GM23248 (cell line): ENCODE measurements at places on chromosomes 5 and 9.

DNA sequence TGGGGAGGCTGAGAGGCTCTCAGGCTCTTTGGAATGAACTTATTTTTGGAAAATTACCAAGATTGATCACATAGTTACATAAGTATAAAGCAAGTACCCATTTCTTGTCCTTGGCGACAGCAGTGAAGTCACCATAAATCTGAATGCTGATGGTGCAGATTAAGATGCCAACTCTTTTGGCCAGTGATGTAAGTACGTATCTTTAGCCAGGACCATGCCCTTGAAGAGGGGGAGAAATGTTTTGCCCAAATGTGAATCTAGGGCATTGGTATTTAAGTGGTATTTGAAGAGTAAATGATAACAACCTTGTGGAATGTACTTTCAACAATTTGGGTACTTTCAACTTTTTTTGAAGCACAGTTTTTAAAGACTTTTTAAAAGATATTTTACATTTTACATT, 68.2 kb upstream of the RAD23B start:
- peak; percentile 46 for DNase-seq

- DNase-seq, result no peak
These were observed 23.0 kb downstream of the VAV2 start for GRCh38 chr9:133968966-133969617.

DNA sequence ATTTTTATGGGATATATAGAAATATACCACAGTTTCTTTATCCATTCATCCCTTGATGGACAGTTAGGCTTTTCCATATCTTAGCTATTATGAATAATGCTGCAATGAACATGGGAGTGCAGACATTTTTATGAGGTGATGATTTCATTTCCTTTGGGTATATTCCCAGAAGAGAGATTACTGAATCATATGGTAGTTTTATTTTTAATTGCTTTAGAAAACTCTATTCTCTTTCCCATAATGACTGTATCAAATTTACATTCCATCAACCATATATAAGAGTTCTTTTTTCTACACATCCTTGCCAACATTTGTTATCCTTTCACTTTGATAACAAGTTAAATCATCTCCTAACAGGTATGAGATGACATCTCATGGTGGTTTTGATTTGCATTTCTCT, 821.6 kb downstream of the TLE1 start:
- DNase-seq, result no peak

GRCh38 chr9:109640580-109641371, 139.2 kb upstream of the PALM2AKAP2 start:
- peak; percentile 68 for DNase-seq

- DNase-seq, result no peak
These were observed 533.0 kb downstream of the TLE1 start for GRCh38 chr9:81156381-81156780.

DNA sequence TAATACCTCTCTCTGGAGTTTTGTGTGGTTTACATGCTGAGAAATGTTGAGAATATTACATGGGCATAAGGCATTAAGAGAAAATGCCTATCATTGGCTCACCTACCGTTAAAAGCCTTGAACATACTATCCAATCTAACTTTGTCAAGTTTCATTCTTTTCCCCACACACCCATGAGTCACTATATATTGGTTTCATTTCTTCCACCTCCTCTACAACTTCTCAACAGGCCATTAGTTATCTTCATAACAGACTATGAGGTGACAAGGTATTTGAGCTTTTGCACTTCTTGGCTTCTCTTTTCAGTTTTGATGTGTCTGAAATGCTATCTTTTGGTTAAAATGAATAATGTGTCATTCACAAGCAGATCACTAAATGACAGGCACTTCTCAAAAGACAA, 288.0 kb downstream of the KCNN2 start:
- no peak for DNase-seq

- no peak for DNase-seq
These were observed 316.4 kb upstream of the TUSC1 start for GRCh38 chr9:25994605-25995004.

GRCh38 chr5:133853646-133854365, 114.6 kb downstream of the C5orf15 start:
- no peak for DNase-seq

GRCh38 chr5:21701317-21701716, 1151.8 kb downstream of the CDH12 start:
- DNase-seq, result no peak

- peak; percentile 33 for DNase-seq
These were observed 2.0 kb upstream of the CDC14B start for GRCh38 chr9:96621618-96622017.

- DNase-seq, result no peak
These were observed 44.2 kb upstream of the CD180 start for GRCh38 chr5:67240846-67241245.

GRCh38 chr5:157379983-157380382, 80.0 kb upstream of the NIPAL4 start:
- no peak for DNase-seq

DNA sequence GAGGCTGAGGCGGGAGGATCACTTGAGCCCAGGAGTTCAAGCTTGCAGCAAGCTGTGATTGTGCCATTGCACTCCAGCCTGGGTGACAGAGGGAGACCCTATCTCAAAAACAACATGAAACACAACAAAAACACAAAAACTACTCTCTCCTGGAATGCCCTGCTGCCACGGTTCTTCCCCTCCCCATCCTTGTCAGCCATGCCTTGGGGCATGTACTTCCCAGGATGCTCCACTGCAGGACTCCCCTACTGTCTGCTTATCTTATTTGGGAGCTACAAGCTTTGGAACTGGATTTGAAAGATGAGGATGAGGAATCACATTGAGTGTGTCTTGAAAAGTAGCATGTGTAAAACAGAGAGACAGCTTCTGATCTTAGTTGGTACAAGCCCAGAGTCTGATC, 40.1 kb upstream of the KIAA1958 start:
- no peak for DNase-seq

GRCh38 chr9:126394802-126395201, 68.2 kb downstream of the MVB12B start:
- no peak for DNase-seq

- no peak for DNase-seq
These were observed 24.2 kb upstream of the NREP start for GRCh38 chr5:111781200-111781599.

DNA sequence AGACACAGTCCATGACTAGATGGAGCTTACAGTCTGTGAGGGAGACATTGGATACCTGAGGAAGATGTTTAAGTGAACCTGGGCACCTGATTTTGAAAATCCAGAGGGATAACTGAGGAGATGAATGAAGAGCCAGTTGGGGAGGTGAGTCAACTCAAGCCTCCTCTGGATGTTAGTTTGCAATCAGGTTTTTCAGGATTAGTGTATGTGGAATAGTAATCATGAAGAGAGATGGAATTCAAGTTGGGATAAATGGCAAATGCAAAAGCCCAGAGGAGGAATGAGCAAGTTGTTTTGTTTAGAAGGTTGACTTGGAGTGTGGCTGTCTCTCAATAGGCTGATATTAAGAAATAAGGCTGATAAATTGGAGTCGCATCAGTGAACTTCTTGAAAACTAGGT, 28.9 kb downstream of the PRDM6 start:
- DNase-seq, result no peak

DNA sequence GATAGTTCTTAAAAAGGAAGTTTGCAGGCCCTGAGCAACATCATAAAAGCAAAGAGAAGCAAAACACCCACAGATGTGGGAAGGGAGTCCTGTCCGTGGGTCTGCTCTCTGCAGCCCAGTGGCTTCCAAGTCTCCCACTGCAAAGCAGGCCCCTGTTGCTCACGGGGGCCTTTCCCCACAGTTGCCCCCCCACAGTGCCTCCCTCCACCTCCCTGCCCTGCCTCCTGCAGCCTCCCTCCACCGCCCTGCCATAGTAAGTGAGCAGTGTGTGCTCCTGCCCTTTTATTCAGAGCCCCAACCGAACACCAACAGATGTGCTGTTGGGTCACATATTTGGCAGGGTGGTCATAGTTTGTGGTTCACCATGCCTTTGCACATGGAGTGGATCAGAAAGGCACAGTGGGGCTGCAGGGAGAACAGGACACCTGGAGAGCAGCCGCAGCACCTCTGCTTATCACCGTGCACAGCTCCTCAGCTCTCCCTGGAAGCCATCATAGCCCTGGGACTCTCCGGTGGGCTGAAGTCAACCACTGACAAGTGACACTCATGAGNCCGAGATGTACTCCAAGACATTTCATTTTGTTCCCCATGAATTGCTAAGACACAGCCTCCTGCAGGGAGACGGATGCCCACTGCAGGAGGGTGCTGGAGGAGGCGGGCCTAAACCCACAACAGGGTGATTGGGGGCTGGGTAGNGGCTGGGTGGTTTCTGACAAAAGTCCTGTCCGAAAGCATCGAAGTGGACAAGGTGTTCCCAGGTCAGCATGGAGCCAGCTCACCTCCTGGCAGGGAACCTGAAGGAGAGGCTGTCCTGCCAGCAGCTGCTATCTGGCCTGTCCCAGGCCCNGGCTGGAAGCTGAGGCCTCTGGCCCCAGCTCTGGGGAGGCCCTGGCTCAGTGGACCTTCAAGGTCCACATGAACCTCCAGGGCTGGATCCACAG, 278.9 kb downstream of the GADD45G start:
- DNase-seq, result no peak

DNA sequence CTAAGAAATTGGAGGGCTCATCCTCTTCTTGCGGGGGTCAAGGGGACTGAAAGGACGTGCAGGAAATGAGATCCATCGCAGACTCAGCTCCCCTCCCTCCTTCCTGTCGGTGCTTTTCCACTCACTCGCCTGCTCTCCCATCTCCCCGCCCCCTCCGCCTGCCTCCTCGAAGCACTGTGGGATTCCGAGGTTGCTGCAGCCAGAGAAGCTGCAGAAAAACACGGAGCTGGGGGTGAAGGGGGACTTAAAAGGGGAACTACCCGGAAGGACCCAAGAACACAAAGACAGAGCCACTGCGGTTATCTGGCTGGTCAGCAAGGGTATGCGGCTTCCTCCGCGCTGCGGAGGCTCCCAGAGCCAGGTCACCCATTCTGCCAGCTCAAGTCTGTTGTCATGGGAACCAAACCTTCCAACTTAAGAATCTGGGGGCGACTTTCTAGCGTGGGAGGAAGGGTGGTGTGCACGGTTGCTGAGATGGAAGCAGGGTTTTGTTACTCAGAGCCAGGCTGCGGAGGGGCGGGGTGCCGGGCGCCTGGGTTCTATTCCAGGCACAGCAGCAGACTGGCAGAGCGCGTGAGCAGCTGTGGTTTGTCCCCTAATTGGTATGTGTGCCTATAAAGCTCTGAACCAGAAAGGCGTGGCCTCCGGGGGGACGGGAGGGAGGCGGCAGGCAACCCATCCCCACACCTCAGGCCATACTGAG, 24.9 kb downstream of the PCDHGC5 start:
- peak; percentile 97 for DNase-seq

DNA sequence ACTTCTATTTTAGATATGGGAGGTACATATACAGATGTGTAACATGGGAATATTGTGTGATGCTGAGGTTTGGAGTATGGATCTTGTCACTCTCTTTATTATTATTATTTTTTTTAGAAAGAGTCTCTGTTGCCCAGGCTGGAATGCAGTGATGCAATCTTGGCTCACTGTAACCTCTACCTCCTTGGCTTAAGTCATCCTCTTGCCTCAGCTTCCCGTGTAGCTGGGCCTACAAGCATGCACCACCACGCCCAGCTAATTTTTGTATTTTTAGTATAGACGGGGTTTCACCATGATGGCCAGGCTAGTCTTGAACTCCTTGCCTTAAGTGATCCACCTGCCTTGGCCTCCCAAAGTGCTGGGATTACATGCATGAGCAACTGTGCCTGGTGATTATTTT, 138.4 kb upstream of the SLC28A3 start:
- peak; percentile 24 for DNase-seq

- DNase-seq, result no peak
These were observed 77.2 kb downstream of the CTSL start for GRCh38 chr9:87803166-87803565.

DNA sequence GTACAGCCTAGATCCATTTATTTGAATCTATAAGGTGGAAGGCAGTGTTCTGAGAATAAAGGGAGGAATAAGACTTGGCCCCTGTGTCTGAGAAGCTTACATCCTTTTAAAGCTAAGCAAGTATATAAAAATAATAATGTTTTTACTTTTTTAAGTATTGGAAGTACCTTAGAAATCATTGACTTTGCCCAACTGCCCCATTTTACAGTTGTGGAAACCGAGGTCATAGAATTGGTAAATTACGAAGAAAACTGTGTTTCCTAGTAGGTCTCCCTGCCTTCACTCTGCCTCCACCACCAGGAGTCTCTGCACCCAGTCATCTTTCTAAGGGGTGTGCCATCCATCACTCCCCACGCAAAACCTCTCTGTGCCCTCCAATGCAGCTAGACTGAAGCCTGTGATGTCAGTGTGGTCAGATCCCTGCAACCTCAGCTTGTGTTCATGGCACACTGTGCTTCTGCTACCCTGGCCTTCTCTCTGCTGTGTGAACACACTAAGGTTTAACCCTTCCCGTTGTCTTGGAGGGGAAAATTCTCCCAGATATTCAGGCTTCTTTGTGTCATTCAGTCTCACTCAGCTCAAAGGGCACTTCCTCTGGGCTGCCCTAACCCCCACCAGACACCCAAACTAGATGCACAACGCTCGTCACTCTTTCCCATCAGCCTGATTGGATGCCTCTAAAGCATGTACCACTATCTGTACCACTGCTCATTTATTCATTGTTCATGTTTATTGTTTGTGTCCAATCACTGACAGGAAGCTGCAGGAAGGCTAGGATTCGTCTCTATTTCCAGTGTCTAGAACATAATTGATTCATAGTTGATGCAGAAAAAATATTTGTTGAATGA, 18.2 kb downstream of the ADRB2 start:
- no peak for DNase-seq

DNA sequence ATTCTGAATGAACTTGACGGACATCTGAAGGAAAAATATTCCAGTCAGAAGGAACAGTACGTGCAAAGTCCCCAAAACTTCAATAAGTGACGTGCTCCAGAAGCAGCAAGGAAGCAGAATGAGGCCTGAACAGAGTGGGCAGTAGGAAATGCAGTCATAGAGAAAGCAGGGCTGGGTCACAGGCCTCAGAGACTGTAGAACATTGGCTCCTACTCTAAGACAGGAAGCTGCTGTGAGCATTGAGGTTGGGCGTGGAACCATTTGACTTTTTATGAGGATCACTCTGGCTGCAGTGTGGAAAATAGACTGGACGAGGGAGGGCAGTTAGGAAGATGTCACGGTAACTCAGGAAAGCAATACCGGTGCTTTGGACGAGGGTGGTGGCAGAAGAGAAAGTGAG, 64.0 kb downstream of the DOCK8 start:
- DNase-seq, result no peak

GRCh38 chr5:169942181-169942580, 38.1 kb downstream of the INSYN2B start:
- peak; percentile 65 for DNase-seq

DNA sequence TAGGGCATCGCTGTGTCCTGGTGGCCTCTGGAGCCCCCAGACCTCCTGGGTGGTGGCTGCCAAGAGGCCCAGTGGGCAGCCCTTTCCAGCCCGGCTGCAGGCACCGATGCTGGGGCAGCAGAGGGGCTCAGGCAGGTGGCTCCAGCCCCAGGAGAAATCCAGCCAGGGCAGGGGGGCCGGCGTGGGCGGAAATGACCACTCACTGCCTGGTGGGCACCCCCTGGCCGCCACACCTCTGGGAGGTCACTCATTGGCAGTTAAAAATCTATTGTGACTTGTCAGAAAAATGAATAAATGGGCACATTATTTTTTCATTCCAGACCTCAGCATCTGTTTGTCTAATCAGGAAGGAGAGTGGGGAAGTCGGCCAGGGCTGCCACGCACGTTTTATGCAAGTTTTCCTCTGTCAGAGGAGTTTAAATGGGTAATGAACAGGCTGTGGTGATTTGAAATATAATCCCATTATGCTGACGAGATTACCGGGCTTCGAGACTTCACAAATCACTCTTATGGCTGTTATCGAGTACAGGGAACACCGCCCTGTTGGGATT, 171.9 kb downstream of the GAPVD1 start:
- DNase-seq, result peak; percentile 8
